Inflammatory macrophage (primary cell): ENCODE measurements at places on chromosomes 4 and X.

DNA sequence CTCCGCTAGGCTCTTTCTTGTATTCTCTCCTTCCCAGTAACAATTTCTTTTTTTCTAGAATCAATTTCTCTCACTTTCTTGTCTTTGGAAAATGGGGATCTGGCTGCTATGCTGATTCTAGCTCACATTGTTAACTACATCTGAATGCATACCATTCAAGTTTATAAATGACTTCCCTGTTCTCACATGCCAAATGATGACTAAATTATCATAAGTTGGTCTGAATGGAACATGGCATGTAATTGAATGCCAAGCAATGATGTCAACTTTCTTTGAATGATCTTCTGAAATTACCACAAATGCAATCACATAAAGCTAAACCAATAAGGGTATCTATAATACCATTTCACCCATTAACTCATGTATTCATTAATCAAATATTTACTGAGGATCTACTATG, 2.7 kb upstream of the ITM2A start:
- DNase-seq: no peak

- DNase-seq: no peak
Observed at GRCh38 chr4:95528388-95528948, 20.3 kb downstream of the UNC5C start.

DNA sequence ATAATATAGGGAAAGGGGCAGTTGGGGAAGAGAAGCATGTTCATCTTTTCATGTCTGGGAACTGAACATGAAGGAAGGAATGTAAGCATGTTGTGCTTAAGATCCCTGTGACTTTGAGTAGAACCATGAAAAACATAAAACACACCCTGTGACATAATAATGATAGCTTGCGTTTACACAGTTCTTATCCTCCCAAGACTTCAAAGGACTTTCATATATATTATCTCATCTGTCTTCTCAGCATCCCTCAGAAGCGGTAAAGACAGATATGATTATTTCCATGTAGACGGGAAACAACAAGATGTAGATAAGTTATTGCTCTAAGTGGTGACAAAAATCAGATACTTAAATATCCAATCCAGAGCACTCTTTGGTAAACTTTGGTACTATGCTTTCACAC, 3.3 kb upstream of the SH3RF1 start:
- DNase-seq: no peak

DNA sequence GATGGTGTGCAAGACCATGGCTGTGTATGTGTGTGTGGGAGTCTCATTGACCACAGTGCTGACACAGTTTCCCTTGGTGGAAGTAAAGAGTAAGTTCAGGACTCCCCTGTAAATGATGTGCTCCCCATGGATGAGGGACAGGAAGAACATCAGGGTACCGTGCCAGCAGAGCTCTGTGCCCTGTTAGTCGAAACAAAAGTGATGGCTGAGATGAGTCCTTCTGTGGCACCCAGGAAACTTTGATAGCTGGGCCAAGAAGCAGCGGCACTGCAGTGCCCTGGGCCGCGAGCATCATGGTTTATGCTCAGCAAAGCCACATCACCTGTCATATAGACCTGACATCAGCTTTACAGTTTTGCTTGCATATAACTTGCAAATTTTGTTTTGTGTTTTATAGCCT, 61.4 kb upstream of the CLDN34 start:
- DNase-seq: no peak
